Osteocyte (in vitro differentiated cells): ENCODE measurements at places on chromosomes 4 and X. TPM values are rescaled to one million over a fixed set of nuclear protein-coding genes. Genes with fewer than 3 reads are reported as not detected.
A peak's percentile ranks its signal among the peaks of the same experiment; 100 is the strongest.

- peaks cover 3% of the 10 kb centered on the region for H3K36me3 ChIP-seq
- no peak overlapping the region for H3K4me3 ChIP-seq
- peaks cover 78% of the 10 kb centered on the region for H3K4me1 ChIP-seq
- no peaks in the 10 kb centered on the region for H3K27me3 ChIP-seq
These were observed 9.2 kb downstream of the APBB2 start for GRCh38 chr4:41205130-41205529.

- peak overlapping the region; percentile 70 for H3K27ac ChIP-seq
- H3K4me1 ChIP-seq: peaks cover 14% of the 10 kb centered on the region
- H3K36me3 ChIP-seq: peaks cover 6% of the 10 kb centered on the region
- no peak overlapping the region for H3K4me3 ChIP-seq
These were observed 71.5 kb downstream of the ARHGEF9 start for GRCh38 chrX:63713526-63713925.

The WNK3 gene
- 3.9 and 5.8 TPM in 2 replicates for total RNA-seq

DNA sequence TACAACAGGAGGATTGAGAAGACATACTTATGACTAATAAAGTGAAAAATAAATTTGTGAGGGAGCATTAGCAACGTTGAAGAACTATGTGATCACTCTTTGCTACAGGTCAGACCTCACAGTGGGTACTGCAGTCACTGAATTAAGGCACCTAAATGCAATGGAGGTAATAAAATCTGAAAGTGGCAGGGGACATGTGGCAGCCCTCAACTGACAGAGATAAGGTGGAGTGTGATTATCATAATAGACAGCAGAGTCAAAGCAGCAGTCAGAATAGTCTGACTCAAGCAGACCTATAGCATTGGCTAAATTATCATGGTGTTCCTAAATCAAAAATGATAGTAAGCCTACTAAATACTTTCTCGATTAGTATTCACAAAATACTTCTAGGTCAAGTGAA is 1220.5 kb downstream of the PCDH18 start:
- no peak for DNase-seq
- H3K27me3 ChIP-seq: no peaks in the 10 kb centered on the region
- H3K36me3 ChIP-seq: no peaks in the 10 kb centered on the region

- no peak overlapping the region for H3K4me3 ChIP-seq
- H3K36me3 ChIP-seq: no peaks in the 10 kb centered on the region
- no peaks in the 10 kb centered on the region for H3K4me1 ChIP-seq
- no peak for DNase-seq
These were observed 81.1 kb downstream of the DLG3 start for GRCh38 chrX:70525733-70526132.

The PRPS2 gene
- 13.2 and 18.5 TPM in 2 replicates for total RNA-seq
